ENCODE measurements at places on chromosomes 5 and 9.

DNA sequence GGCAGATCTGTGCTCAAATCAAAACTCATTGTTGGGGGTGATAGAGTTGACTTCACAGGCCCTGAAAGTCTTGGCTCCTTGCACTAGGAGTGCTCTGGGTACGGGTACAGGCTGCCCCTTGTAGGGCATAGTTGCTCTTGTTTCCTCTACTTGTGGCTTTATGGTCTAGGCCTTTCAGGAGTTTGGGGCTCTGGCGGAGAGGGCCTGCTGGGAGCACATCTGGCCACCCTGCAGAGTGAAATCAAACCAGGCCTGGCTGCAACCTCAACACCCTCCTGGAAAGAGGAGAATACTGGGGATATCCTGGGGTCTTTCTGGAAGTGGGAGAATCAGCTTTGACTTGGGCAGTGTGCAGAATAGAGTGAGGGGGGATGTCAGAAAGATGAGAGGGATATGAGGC is 1.5 kb downstream of the TGFBI start:
- no peak for DNase-seq

DNA sequence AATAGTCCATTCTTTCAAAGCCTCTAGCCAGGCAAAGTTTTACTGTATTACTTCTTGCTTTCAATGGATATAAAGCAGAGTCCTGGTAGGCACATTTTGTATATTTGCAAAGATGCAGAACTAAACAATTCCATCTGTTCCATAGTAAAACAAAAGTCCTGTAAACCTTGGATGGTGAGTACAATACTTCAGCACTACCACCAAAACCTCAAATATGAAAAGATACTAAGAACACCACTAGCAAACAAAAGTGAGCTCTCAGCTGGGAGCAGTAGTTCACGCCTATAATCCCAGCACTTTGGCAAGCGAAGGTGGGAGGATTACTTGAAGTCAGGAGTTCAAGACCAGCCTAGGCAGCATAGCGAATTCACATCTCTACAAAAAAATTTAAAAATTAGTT is 195.0 kb downstream of the MSX2 start:
- DNase-seq: no peak

GRCh38 chr5:1016036-1016435 is 7.4 kb downstream of the NKD2 start:
- DNase-seq: no peak

GRCh38 chr9:134463280-134463679 is 137.0 kb downstream of the RXRA start:
- DNase-seq: no peak

DNA sequence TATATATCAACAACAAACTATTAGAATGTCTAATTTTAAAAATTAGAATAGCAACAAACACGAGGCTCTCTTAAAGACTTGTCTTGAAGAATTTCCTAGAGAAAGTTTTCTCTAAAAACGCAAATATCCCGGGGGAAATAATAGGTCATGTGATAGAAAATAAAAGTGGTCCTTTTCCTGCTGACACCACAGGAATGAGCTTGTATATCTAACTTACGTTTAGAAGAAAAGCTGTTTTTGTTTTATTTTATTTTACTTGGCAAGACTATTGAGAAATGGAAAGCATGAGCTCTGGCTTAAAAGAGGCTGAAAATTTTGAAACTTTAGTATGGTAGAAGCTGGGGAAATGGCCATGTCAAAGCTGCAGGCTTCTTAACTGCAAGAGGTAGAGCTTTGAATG is 465.0 kb downstream of the AGTPBP1 start:
- no peak for DNase-seq

GRCh38 chr5:179800696-179801201 is 5.9 kb downstream of the MGAT4B start:
- DNase-seq: no peak
